Stomach (tissue), 19 donors: ENCODE measurements at places on chromosomes 13 and 19. TPM values are rescaled to one million over a fixed set of nuclear protein-coding genes. Genes with fewer than 3 reads are reported as not detected.

DNA sequence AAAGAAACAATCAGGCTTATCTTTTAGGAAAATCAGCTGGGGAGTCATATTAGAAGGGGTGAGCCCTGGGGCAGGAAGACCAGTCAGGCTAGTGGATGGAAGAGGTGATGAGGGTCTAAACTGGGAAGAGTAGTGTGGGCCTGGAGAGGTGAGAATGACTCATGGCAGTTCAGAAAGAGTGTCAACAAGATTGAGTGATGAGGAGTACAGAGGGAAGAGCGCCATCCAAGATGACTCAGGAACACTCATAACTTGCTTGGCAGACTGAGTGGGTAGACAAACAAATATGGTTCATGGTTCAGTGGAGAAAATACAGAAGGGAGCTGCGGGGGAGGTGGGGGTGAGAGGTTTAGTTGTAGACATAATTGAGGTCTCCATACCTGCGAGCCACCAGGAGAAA is 17.3 kb upstream of the CLDN10 start:
- H3K27ac ChIP-seq = no peak overlapping the region
- H3K4me3 ChIP-seq = no peak overlapping the region
- no peak for DNase-seq
- no peaks in the 10 kb centered on the region for H3K36me3 ChIP-seq
- no peaks in the 10 kb centered on the region for H3K4me1 ChIP-seq
- no peaks in the 10 kb centered on the region for H3K27me3 ChIP-seq

- H3K4me1 ChIP-seq = peaks cover 32% of the 10 kb centered on the region
- DNase-seq = no peak
- peak within 1 kb of the TSS; percentile 86 for H3K4me3 ChIP-seq
- H3K27me3 ChIP-seq = peaks cover 40% of the 10 kb centered on the region
- H3K36me3 ChIP-seq = peaks cover 7% of the 10 kb centered on the region
- H3K27ac ChIP-seq = peak within 1 kb of the TSS; percentile 92
Observed at GRCh38 chr13:110306960-110307766, at the start of the genes COL4A1 and COL4A2. COL4A1 (minus strand) TSS chr13:110307157; CDS start chr13:110307027, 130 bp downstream. COL4A2 (plus strand) TSS chr13:110307284; CDS start chr13:110307904, 620 bp downstream.

DNA sequence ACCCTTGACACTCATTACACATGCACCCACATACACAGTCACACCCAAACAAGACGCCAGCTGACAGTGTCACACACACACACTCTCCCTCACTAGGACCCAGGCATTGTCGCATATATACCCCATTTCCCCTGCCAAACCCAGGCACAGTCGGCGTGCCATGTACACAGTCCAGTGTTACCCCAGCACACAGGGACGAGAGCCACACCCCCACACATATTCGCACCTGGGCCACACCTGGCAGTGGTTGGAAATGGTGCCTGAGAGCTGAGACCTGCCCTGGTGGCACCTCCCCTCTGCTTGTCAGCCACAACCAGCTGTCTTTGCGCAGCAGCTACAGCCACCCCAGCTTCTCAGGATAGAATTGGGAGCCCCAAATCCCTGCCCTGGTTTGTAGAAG is 9.0 kb downstream of the NFIX start:
- no peak overlapping the region for H3K4me3 ChIP-seq
- peak overlapping the region; percentile 86 for H3K27ac ChIP-seq
- H3K4me1 ChIP-seq = peaks cover 98% of the 10 kb centered on the region
- DNase-seq = no peak

The EPSTI1 gene
- 18.5 TPM for total RNA-seq

The OVOL3 gene
- total RNA-seq = not detected

GRCh38 chr19:4849019-4849418 is 17.5 kb upstream of the TICAM1 start:
- peaks cover 14% of the 10 kb centered on the region for H3K4me1 ChIP-seq
- peaks cover 91% of the 10 kb centered on the region for H3K36me3 ChIP-seq
- no peak for DNase-seq
- no peak overlapping the region for H3K4me3 ChIP-seq

The DMAC2 gene
- 20.6 TPM for total RNA-seq

DNA sequence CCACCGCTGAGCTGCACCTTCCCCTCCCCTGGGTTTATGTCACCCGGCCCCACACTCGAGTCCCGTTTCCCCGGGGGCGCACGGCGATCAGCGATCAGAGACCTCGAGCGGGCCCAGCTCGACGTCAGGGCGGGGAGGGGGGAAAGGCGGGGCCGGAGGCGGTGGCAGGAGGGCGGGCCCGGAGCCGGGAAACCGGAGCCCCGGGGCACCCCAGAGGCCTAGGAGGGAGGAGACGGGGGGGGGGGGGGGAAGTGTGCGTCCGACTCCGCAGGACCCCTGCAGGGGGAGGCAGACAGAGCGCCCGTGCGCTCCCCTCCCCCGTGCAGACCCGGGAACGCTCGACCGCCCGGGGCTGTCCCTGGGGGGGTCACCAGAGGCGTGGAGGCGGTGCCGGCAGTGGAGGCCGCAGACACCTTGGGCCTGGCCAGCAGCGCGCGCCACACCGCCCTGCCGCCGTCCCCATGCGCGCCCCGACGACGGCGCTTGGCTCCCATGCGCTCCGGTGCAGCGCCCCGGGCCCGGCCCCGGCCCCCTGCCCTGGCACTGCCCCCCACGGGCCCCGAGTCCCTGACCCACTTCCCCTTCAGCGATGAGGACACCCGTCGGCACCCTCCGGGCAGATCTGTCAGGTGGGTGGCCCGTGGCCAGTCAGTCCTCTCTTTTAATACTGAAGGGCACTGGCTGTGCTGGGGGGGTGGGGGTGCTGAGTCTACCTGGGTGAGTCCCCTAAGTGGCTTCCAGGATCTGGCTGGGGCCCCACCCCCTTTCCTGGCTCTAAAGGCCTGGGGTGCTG is 11.8 kb downstream of the PDE4A start:
- peak; percentile 78 for DNase-seq
- peaks cover 30% of the 10 kb centered on the region for H3K27me3 ChIP-seq
- H3K27ac ChIP-seq = peak overlapping the region; percentile 85
- H3K4me3 ChIP-seq = peak overlapping the region; percentile 72
- H3K36me3 ChIP-seq = no peaks in the 10 kb centered on the region

The CYP2B6 gene
- total RNA-seq = not detected

GRCh38 chr13:112072534-112073244 is 5.7 kb downstream of the SOX1 start:
- H3K27ac ChIP-seq = no peak overlapping the region
- DNase-seq = no peak
- peaks cover 58% of the 10 kb centered on the region for H3K27me3 ChIP-seq
- H3K4me1 ChIP-seq = peaks cover 27% of the 10 kb centered on the region
- H3K4me3 ChIP-seq = peak overlapping the region; percentile 9
- H3K36me3 ChIP-seq = no peaks in the 10 kb centered on the region

DNA sequence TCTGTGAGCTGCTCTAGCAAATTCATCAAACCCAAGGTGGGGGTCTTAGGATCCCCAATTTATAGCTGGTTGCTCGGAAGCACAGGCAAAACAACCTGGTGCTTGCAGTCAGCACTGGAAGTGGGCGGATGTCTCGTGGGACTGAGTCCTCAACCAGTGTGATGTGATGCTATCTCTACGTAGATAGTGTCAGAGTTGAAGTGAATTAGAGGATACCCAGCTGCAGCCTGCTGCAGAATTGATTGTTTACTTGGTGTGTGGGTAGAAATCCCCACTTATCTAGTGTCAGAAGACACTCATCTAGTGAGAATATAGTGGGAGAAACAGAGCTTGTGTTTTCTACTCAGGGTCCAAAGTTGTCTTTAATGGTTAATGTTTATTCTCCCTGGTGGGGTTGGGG is 63.3 kb downstream of the CBY2 start:
- H3K27ac ChIP-seq = no peak overlapping the region
- no peak overlapping the region for H3K4me3 ChIP-seq
- H3K27me3 ChIP-seq = no peaks in the 10 kb centered on the region
- peaks cover 9% of the 10 kb centered on the region for H3K4me1 ChIP-seq
- DNase-seq = no peak

DNA sequence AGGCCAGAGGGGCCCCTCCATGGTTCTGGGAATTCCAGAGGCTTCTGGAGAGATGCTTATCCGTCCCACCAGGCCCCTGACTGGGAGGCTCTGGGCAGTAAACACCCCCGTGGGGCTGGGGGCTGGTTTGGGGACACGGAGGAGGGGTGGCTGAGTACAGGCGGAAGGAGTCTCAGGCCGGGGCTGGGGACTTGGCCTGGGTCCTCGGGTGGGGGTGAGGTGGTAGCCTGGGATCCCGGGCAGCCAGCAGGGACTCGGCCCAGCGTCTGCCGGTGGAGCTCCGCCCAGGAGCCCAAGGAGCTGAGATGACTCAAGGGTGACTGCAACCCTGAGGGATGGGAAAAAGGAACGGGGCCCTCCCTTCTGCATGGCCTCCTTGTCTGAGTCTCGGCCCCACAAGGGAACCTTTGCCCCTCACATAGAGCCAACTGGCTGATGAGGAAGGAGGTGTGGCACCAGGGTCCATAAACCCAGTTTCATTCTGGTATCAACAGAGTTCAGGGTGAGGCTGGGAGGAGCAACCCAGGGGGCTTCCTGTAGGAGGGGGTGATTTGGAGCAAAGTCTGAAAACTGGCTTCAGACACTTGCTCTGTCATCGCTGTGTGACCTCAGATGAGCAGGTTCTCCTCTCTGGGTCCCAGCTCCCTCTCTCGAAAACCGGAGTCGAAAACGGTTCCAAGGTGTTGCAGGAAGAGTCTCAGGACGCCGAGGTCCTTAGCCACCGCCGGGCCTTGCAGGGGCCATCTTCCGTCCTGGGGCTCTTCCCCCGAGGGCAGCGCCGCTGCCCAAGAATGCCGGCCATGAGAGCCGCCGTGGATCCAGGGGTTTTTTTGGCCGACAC is 809 bp downstream of the MISP start:
- peak; percentile 86 for DNase-seq
- peaks cover 4% of the 10 kb centered on the region for H3K36me3 ChIP-seq
- H3K4me3 ChIP-seq = peak overlapping the region; percentile 41
- H3K4me1 ChIP-seq = peaks cover 47% of the 10 kb centered on the region
- H3K27me3 ChIP-seq = no peaks in the 10 kb centered on the region

The ZNF888 gene
- 9.3 TPM for total RNA-seq

DNA sequence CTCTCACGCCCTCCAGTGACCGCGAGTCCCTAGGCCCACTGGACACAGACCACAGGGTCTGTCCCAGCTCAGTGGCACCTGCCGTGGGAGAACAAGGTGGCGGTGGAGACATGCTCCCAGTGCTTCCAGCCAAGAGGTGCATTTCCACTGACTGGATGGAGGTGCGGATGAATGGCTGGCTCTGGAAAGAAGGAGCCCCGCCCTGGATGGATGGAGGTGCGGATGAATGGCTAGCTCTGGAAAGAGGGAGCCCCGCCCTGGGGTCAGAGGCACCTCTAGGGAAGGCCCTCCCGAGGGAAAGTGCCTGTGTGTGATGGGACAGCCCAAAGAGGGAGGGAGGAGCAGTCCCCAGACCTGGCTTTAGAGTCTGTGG is 32.0 kb downstream of the NAXD start:
- H3K27ac ChIP-seq = no peak overlapping the region
- peaks cover 12% of the 10 kb centered on the region for H3K4me1 ChIP-seq
- peaks cover 83% of the 10 kb centered on the region for H3K36me3 ChIP-seq
- H3K27me3 ChIP-seq = no peaks in the 10 kb centered on the region
- no peak for DNase-seq

DNA sequence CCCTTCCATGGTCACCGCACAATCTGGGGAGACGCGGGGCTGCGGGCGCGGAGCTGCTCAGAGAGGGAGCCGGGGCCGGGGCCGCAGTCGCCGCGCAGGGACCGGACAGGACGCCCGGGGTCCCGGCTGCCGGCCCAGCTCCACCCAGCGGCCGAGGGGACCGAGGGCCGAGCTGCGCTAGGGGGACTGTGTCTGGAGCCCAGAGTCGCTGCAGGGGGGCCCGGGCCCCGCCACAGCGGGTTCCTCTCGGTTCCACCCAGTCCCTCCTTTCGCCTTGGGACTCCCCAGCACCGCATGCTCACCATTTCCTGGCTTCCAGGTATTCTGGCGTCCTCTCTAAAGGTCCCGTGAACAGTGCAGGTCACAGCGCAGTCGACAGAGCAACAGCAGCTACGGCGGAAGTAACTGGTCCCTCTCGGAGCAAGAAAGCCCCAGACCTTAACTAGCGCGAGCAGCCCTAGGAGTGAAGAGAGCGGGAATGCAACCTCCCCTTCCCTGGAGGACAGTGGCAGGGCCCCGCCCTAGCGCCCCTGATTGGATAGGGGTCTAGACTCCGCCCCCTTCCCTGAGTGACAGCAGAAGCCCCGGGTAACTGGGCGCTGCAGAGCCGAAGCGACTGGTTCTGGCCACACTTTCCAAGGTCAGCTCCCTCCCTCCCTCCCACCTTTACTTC is at the start of gene ZNF878:
ZNF878 (minus strand) TSS at position 465 of the 673 bp plus-strand sequence; CDS start at position 305, 160 bp downstream.
- H3K4me1 ChIP-seq = peaks cover 16% of the 10 kb centered on the region
- no peaks in the 10 kb centered on the region for H3K27me3 ChIP-seq
- H3K27ac ChIP-seq = peak within 1 kb of the TSS; percentile 82
- DNase-seq = peak; percentile 96

GRCh38 chr19:791007-791566 is 6.2 kb upstream of the PTBP1 start:
- H3K27ac ChIP-seq = no peak overlapping the region
- no peak overlapping the region for H3K4me3 ChIP-seq
- H3K27me3 ChIP-seq = no peaks in the 10 kb centered on the region
- H3K36me3 ChIP-seq = no peaks in the 10 kb centered on the region

GRCh38 chr13:28273919-28274318 is 135.6 kb downstream of the PAN3 start:
- DNase-seq = no peak
- no peaks in the 10 kb centered on the region for H3K27me3 ChIP-seq
- H3K36me3 ChIP-seq = peaks cover 72% of the 10 kb centered on the region
- H3K4me1 ChIP-seq = no peaks in the 10 kb centered on the region
- H3K4me3 ChIP-seq = no peak overlapping the region

The MIER2 gene
- 12.9 TPM for total RNA-seq

The SYCN gene
- not detected for total RNA-seq

DNA sequence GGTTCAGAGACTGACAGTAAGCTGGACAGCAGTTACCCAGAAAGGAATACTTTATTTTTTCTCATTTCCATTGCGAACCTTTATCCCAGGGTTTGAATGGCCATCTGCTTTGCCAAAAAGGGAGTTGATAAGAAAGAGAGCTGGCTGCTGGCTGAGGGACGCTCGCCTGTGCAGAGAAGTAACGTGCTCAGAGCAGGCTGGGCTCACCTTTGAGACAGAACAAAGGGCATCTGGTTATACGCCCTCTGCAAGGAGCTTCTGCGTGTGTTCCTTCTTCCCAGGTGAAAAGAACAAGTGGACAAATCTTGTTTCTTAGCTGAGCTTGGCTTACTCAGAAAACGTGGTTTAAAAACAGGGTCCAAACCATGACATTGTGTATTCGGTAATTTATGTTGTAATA is 47.4 kb downstream of the EFNB2 start:
- H3K27ac ChIP-seq = no peak overlapping the region
- H3K27me3 ChIP-seq = no peaks in the 10 kb centered on the region
- H3K36me3 ChIP-seq = peaks cover 23% of the 10 kb centered on the region
- H3K4me3 ChIP-seq = no peak overlapping the region
